ENCODE measurements at places on chromosomes 5 and 9.

DNA sequence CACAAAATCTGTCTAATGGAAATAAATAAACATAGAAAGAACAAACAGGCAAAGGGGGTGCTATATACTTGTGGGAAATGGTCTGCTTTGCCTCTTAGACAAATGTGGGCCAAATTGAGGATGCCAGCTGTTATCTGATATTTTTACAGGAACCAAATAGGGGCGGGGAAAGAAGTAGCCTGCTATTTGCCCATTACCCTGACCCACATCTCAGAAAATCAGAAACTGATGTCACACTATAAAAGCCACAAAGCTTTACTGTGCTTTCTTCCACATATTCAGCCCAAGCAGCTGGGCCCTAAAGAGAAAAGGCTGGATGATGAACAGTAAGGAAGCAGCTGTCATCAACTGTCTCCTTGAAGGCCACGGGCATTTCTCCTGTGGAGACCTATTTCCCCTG, 97.3 kb downstream of the ELAVL2 start:
- DNase-seq: no peak

DNA sequence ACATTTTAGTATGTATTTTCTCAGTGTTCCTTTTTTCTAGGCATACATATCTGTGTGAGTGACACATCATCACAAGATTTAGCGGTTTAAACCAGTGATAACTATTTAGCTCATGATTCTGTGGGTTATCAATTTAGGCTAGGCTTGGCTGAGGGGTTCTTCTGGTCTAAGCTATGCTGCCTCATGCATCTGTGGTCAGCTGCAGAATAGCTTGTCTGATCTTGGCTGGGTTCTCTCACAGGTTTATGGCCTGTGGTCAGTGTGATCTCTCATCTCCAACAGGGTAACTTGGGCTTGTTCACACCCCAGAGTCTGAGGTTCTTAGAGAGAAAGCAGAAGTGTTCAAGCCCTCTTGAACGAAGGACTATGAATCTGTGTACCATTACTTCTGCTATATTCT, 363.3 kb downstream of the KDM4C start:
- DNase-seq: no peak

GRCh38 chr9:3074247-3074646, 230.4 kb upstream of the PUM3 start:
- DNase-seq: no peak

- DNase-seq: no peak
Measured at GRCh38 chr9:3809724-3810123, 283.9 kb upstream of the RFX3 start.

DNA sequence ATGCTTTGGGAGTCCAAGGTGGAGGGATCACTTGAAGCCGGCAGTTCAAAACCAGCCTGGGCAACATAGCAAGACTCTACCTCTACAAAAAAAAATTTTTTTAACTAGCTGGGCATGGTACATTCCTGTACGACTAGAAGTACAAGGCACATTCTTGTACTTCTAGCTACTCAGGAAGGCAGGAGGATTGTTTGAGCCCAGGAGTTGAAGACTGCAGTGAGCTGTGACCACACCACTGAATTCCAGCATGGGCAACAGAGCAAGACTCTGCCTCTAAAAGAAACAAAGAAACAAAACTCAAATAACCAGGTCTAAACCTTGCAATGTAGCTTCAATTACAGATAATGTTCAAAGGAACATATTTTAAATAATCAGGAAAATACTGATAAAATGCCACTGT, 56.2 kb downstream of the SSBP2 start:
- DNase-seq: no peak

GRCh38 chr5:16427587-16427986, 38.0 kb downstream of the ZNF622 start:
- no peak for DNase-seq

- no peak for DNase-seq
Measured at GRCh38 chr9:123686131-123686828, 243.6 kb downstream of the DENND1A start.

- no peak for DNase-seq
Measured at GRCh38 chr5:131321066-131321465, 57.2 kb downstream of the CDC42SE2 start.

DNA sequence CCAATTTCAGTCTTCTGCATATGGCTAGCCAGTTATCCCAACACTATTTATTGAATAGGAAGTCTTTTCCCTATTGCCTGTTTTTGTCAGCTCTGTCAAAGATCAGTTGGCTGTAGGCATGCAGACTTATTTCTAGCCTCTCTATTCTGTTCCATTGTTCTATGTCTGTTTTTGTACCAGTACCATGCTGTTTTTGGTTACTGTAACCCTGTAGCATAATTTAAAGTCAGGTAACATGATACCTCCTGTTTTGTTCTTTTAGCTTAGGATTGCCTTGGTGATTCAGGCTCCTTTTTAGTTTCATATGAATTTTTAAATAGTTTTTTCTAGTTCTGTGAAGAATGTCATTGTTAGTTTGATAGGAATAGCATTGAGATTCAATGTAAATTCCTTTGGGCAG, 104.9 kb upstream of the SLCO6A1 start:
- no peak for DNase-seq

DNA sequence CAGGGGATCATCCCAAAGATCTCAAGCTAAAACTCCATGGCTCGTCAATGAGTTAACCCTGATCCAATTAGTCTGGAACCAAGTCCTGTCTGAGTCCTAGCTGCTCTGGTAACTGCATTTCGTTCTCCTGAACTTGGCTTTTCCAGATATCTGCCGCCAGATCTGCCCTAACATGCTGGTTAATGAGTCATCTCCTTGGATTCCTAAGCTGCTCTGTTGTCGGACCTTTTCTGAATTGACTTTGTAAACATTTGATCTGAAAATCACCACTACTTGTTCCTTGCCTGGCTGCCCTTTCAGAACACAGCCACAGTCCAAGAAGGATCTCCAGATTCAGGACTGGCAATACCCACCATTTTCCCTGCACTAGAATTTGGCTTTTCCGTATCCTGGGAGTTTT, 473.0 kb downstream of the ZSWIM6 start:
- DNase-seq: peak; percentile 84

DNA sequence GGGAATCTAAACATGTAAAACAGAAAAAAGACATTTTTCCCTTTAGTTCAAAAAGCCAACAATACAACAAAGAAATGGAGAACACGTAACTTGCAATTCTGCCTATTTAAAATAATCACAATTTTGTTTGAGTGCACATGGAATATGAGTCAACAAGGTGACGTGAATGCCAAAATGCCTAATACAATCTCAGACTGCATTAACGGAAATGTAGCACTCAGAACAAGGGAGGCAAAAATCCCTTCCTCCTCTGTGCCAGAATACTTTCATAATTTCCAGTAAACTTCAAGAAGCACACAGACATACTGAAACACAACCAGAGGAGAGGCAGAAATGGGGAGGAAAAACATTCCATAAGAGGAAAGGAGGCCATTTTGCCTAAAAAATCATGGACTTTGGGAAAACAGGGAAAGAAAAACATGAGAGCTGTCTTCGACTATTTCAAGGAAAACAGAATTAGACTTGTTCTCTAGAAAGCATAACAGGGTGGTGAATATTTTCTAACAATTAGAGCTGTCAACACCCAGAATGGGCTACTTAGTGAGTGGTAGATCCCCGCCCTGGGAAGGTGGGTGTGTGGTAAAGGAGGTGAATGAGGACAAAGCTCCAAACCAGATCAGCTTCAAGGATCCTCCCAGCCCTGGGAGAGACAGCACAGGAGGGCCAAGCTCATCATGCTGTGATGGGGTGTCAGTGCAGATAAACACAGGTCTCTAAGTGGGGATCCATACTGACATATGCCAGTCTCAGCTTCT, 48.2 kb downstream of the ABCA1 start:
- no peak for DNase-seq

All from mesenchymal stem cell (in vitro differentiated cells and primary cell).